ENCODE measurements at places on chromosomes 13 and 19.

GRCh38 chr13:79724348-79725103, 243.6 kb downstream of the NDFIP2 start:
- no peak for DNase-seq

- DNase-seq, result no peak
These were observed 36.1 kb upstream of the USPL1 start for GRCh38 chr13:30581582-30581981.

DNA sequence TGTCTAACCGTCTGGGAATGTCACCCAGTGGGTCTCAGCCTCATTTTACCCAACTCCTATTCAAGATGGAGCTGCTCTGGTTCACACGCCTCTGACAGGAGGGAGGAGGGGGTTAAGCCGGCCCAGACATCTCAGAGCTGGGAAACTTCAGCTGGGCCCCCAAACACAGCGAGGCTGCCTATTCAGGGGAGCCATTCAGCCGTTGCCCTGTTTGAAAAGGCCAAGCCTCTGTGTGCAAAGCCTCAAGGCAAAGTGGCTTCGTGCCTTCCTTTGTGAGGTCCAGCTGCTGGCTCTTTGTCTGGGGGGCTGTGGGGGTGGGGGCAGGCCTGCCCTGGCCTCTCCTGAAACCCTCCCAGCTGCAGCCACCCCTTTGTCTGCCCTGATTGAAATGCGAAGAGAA, 147.4 kb downstream of the PTPRS start:
- no peak for DNase-seq

GRCh38 chr13:88339271-88339741, 668.1 kb downstream of the SLITRK5 start:
- no peak for DNase-seq

- no peak for DNase-seq
These were observed 3.4 kb upstream of the RPS11 start for GRCh38 chr19:49492573-49493405.

DNA sequence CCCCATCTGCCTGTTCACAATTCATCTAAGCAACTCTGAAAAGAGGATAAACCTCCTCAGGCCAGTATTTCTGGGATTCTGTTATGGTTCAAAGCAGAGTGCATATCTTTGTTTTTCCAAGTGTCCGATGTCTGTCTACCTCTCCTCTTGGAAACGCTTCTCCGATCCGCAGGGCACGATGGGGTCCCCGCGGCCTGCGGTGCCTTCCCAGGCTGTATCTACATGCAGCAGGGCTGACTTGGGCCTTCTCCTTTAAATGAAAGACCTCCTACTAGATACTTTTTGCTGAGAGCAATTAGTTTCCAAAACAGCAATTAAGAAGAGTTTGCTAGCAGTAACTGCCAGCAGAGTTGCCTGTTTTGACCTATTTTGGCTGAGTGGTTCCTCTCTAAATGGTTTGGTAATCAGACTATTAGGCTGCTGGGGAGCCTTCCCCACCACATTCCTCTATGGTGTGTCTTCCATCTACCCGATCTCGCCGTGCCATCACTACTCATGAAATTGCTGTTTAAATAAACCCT, 23.5 kb downstream of the COL4A2 start:
- DNase-seq, result no peak
